ENCODE measurements at places on chromosomes 6 and 20. TPM values are rescaled to one million over a fixed set of nuclear protein-coding genes. Genes with fewer than 3 reads are reported as not detected.

- no peak for DNase-seq
Measured at GRCh38 chr6:346386-347030, 45.0 kb upstream of the IRF4 start.

Gene SLC35D3
- total RNA-seq = not detected

Gene MDFI
- 0.72 TPM for total RNA-seq

Gene SDCBP2
- 0.29 TPM for total RNA-seq

Gene SMOC2
- 0.66 TPM for total RNA-seq

Gene SCUBE3
- total RNA-seq = not detected

Gene NR2E1
- 0.39 TPM for total RNA-seq

DNA sequence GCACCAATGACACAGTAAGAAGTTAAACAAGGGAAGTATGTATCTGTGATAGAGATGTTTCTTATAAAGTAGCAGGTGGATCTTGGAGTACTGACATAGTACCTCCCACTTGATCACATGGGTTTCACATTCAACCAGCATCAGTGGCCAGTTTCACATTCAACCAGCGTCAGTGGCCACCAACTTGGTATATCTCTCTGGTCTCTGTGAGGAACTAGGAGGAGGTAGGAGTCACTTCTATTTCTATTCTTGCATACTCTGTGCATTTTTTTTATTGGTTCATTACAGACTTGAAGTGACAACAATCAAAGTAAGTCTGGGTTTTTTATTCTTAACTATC lies 200.3 kb upstream of the SIM1 start:
- no peak for DNase-seq

Gene C20orf173
- total RNA-seq = not detected

Gene PRDM13
- total RNA-seq = not detected

Gene MCHR2
- not detected for total RNA-seq

- DNase-seq = peak; percentile 33
Measured at GRCh38 chr20:35511814-35512420, 17.5 kb downstream of the C20orf173 start.

GRCh38 chr6:16660157-16660497 lies 101.1 kb downstream of the ATXN1 start:
- no peak for DNase-seq

DNA sequence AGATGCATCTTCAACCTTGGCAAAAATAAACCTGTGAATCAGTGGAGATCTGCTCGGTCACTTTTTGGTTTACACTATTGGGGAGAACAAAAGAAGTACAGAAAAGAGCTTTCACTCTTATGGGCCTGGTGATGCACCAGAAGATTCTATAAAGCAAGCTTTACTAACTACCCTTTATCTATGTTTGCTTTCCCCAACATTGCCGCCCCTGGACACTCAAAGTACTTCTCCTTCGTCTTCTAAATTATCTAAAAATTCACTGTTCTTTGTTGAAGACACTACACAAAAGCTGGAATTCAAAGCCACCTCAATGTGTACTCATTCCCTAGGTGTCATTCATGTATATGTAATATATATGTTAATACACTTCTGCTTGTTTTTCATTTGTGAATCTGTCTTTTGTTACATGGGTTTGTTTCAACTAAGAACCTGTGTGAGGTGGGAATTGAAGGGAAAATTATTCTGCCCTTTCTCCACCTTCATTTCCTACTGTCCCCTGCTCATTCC lies 97.9 kb upstream of the BTN3A2 start:
- DNase-seq = no peak

GRCh38 chr6:70524721-70525286 lies 41.9 kb upstream of the SDHAF4 start:
- DNase-seq = no peak

GRCh38 chr6:5684320-5685053 lies 322.2 kb downstream of the NRN1 start:
- peak; percentile 19 for DNase-seq

All from H4 (cell line).